Immature natural killer cell (primary cell): ENCODE measurements at places on chromosomes 6 and 20.

- no peak for DNase-seq
- no peaks in the 10 kb centered on the region for H3K4me1 ChIP-seq
- H3K4me3 ChIP-seq = no peak overlapping the region
- no peak overlapping the region for H3K27ac ChIP-seq
- H3K27me3 ChIP-seq = peaks cover 2% of the 10 kb centered on the region
- no peaks in the 10 kb centered on the region for H3K36me3 ChIP-seq
Observed at GRCh38 chr6:21501021-21501354, 92.6 kb upstream of the SOX4 start.

DNA sequence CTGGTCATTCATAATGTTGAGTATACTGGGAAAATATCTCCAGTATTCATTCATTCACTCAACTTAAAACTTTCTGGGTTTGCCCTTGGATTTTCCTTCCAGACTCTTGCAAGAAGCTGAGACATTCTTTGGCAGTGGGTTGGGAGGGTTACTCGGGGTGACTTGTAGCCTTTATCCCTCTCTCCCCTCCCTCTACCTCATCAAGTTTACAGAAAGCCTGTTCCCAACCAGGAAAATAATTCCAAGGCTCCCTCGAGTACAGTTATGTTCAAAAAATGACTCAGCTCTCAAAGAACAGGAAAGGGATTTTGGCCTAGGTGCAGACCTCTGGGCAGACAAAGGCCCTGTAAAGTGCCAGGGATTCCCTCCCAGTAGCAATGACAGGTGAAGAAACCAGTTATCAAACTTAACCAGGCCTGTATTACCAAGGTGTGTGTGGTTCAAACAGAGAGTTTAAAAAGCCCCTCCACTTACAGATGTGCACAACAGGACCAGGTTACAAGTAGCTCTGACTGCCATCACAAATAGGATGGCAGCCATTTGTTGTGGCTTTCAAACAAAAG lies 22.2 kb downstream of the FKBP1A start:
- H3K4me1 ChIP-seq = peaks cover 40% of the 10 kb centered on the region
- peaks cover 33% of the 10 kb centered on the region for H3K36me3 ChIP-seq
- no peak overlapping the region for H3K4me3 ChIP-seq
- no peak for DNase-seq
- no peak overlapping the region for H3K27ac ChIP-seq

GRCh38 chr6:38638941-38639497 lies 710 bp downstream of the BTBD9 start:
- peak overlapping the region; percentile 91 for H3K4me3 ChIP-seq
- H3K27ac ChIP-seq = peak overlapping the region; percentile 91
- peaks cover 6% of the 10 kb centered on the region for H3K27me3 ChIP-seq
- H3K4me1 ChIP-seq = peaks cover 41% of the 10 kb centered on the region
- no peaks in the 10 kb centered on the region for H3K36me3 ChIP-seq
- no peak for DNase-seq

GRCh38 chr6:30985490-30985889 lies 2.0 kb downstream of the MUC21 start:
- peaks cover 18% of the 10 kb centered on the region for H3K27me3 ChIP-seq
- no peak for DNase-seq
- H3K36me3 ChIP-seq = no peaks in the 10 kb centered on the region
- H3K4me3 ChIP-seq = no peak overlapping the region
- no peak overlapping the region for H3K27ac ChIP-seq

DNA sequence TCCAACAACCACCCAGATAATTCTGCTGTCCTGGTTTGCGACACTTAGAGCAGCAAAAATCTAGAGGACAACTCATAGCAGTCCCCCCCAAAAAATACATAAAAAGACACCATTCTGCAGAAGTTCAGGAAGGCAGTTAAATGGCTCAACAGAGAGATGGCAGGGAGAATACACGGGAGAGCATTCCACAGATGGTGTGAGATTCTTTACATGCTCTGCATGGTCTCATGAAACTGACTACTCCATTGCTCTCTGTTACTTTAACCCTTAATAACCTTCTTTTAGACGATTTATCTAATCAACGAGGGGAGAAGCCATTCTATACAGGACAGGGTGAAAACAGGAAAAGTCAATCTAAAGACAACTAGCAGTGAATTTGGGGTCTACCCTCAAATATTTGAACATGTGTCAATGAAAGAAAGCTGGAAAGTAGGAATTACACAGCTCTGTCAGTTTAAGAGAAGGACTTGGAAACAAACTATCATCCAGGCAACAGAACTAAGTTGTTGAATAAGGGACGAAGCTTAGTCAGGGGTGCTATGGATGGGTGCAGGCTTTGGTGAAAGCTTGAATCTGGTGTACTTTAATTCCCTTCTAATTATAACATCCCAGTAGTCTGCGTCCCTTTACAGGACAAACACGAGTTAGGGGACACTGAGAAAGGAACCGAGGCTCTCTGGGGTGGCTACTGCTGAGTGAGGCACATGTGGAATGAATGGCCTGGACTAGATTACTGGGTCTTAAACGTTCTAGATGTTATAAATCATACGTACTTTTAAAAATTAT lies 5.1 kb downstream of the PERP start:
- no peaks in the 10 kb centered on the region for H3K36me3 ChIP-seq
- H3K4me1 ChIP-seq = peaks cover 8% of the 10 kb centered on the region
- DNase-seq = no peak
- H3K4me3 ChIP-seq = no peak overlapping the region
- no peak overlapping the region for H3K27ac ChIP-seq

- no peaks in the 10 kb centered on the region for H3K4me1 ChIP-seq
- H3K4me3 ChIP-seq = no peak overlapping the region
- no peaks in the 10 kb centered on the region for H3K36me3 ChIP-seq
- H3K27ac ChIP-seq = no peak overlapping the region
- no peaks in the 10 kb centered on the region for H3K27me3 ChIP-seq
Observed at GRCh38 chr6:34714663-34715062, 18.1 kb upstream of the ILRUN start.

GRCh38 chr6:28220257-28221133 lies 4.6 kb upstream of the ZSCAN9 start:
- peaks cover 18% of the 10 kb centered on the region for H3K4me1 ChIP-seq
- H3K27ac ChIP-seq = no peak overlapping the region
- DNase-seq = no peak
- H3K36me3 ChIP-seq = no peaks in the 10 kb centered on the region

- H3K27ac ChIP-seq = no peak overlapping the region
- H3K27me3 ChIP-seq = peaks cover 3% of the 10 kb centered on the region
- peaks cover 14% of the 10 kb centered on the region for H3K4me1 ChIP-seq
- no peak overlapping the region for H3K4me3 ChIP-seq
- DNase-seq = no peak
- no peaks in the 10 kb centered on the region for H3K36me3 ChIP-seq
Observed at GRCh38 chr20:60148885-60149284, 190.7 kb downstream of the CDH26 start.

DNA sequence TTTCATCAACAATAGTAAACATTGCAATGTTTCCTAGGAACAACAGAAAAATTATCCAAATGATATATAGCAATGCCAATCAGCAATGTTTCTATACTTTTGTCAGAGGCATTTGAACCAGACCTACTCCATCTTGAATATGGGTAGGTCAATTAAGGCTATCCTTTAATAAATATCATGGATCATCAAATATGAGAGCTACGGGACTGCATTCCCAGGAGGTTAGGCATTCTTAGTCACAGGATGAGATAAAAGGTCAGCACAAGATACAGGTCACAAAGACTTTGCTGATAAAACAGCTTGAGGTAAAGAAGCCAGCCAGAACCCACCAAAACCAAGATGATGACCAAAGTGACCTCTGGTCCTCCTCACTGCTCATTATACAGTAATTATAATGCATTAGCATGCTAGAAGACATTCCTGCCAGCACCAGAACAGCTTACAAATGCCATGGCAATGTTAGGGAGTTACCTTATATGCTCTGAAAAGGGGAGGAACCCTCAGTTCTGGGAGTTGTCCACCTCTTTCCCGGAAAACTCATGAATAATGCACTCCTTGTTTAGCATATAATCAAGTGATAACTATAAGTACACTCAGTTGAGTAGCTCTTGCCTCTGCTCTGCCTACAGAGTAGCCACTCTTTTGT lies 8.6 kb upstream of the SERPINB6 start:
- peaks cover 6% of the 10 kb centered on the region for H3K4me1 ChIP-seq
- H3K27ac ChIP-seq = no peak overlapping the region
- H3K27me3 ChIP-seq = peaks cover 2% of the 10 kb centered on the region
- H3K4me3 ChIP-seq = no peak overlapping the region
- no peaks in the 10 kb centered on the region for H3K36me3 ChIP-seq

- H3K27me3 ChIP-seq = peaks cover 6% of the 10 kb centered on the region
- no peak overlapping the region for H3K4me3 ChIP-seq
- peak overlapping the region; percentile 3 for H3K27ac ChIP-seq
- DNase-seq = no peak
Observed at GRCh38 chr20:34085544-34086040, 26.5 kb downstream of the EIF2S2 start.

GRCh38 chr6:55980627-55981211 lies 105.3 kb upstream of the BMP5 start:
- H3K4me1 ChIP-seq = no peaks in the 10 kb centered on the region
- no peaks in the 10 kb centered on the region for H3K27me3 ChIP-seq
- H3K4me3 ChIP-seq = no peak overlapping the region
- no peak for DNase-seq
- H3K36me3 ChIP-seq = no peaks in the 10 kb centered on the region

DNA sequence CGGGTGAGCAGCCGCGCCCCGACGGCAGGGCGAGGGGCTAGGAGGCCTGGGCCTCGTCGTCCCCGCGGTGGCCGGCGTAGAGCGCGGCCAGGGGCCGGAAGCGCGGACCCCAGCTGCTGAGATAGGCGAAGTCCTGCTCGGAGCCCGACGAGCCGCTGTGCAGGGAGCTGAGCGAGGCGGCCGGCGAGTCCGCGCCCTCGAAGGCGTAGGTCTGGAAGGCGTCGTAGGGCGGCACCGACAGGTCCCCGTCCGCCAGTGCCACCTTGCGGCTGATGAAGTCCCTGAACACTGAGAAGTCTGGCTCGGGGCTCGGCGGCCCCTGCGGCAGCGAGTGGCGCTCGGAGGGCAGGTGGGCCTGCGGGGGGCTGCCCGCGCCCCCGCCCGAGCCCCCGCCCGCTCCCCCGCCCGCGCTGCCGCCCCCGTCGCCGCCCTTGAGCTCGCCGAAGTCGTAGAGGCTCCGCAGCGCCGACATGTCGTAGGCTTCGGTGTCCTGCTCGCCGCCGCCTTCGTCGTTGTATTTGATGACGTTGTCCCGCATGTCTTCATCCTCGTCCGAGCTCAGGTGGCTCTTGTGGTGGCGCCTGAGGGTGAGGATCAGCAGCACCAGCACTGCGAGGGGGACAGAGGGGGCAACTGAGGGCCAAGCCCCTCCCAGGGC lies 56.5 kb downstream of the CD40 start:
- peak; percentile 50 for DNase-seq
- H3K4me3 ChIP-seq = no peak overlapping the region
- no peak overlapping the region for H3K27ac ChIP-seq
- H3K27me3 ChIP-seq = peaks cover 17% of the 10 kb centered on the region

DNA sequence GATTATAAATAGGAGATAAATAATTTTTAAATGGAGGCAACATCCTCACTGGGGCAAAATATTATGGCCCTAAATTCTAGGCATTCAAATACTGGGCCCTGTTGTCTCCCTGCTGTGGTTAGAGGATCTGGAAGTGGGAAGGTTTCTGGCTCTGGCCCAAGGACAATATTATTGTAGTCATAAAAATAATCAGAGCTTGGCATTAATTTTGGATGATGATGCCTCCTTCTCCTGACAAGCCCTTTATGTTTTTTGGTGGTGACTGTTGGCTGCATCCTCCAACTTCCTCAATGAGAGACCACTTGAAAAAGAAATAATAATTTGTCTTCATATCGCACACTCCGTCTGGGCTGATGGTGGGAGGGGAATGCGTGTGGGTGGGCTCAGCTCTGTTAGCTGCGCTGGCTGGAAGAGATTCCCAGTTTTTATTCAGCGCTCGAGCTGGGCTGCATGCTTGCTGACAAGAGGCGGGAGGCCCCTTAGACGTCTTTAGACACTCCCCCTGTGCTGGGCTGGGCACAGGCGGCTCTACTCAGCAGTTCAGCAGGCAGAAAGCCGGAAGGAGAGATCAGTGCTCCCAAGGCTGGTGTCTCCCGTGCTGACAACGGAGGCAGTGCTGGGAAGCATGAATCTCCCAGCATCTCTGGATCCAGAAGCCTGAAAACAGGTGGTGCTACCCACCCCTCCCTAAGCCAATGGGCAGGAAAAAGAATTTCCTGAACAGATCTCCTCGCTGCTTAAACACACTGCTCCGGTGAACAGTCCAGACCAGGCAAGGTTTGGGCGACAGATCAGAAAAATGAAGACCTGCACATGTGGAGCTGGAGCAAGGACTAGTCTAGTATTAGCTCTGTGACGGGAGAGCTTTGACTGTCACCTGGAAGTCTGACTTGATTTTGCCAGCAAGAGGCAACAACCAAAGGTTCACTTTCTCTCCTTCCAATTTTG lies 97.7 kb downstream of the SYCP2 start:
- H3K27ac ChIP-seq = no peak overlapping the region
- H3K4me1 ChIP-seq = peaks cover 7% of the 10 kb centered on the region
- H3K27me3 ChIP-seq = peaks cover 10% of the 10 kb centered on the region
- no peaks in the 10 kb centered on the region for H3K36me3 ChIP-seq
- DNase-seq = no peak

GRCh38 chr6:33676416-33677142 lies 34.9 kb downstream of the UQCC2 start:
- H3K36me3 ChIP-seq = peaks cover 38% of the 10 kb centered on the region
- peaks cover 4% of the 10 kb centered on the region for H3K27me3 ChIP-seq
- no peak for DNase-seq
- H3K27ac ChIP-seq = no peak overlapping the region

DNA sequence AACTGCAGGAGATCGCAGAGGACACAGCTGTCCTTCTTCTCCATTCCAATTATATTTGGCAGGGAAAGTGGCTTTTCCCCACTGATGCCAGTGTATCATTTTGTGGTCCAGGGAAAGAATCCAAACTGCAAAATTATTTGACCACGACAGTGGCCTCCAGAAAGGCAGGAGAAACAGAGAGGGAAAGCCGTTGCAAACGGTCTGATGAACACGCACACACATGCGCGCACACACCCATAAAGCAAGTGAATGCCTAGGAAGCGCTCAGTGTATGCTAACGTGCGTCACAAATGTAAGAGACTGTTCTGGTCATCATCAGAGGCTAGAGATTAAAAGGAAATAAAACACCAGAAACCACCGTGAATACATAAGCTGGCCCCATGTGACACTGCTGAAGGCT lies 54.0 kb downstream of the NPEPL1 start:
- H3K4me1 ChIP-seq = no peaks in the 10 kb centered on the region
- no peak for DNase-seq
- H3K4me3 ChIP-seq = no peak overlapping the region
